Cortex of kidney (tissue), 1 donor: ENCODE measurements at places on chromosomes 7 and 10.

GRCh38 chr10:14820775-14821154 is 17.1 kb downstream of the CDNF start:
- DNase-seq, result no peak

DNA sequence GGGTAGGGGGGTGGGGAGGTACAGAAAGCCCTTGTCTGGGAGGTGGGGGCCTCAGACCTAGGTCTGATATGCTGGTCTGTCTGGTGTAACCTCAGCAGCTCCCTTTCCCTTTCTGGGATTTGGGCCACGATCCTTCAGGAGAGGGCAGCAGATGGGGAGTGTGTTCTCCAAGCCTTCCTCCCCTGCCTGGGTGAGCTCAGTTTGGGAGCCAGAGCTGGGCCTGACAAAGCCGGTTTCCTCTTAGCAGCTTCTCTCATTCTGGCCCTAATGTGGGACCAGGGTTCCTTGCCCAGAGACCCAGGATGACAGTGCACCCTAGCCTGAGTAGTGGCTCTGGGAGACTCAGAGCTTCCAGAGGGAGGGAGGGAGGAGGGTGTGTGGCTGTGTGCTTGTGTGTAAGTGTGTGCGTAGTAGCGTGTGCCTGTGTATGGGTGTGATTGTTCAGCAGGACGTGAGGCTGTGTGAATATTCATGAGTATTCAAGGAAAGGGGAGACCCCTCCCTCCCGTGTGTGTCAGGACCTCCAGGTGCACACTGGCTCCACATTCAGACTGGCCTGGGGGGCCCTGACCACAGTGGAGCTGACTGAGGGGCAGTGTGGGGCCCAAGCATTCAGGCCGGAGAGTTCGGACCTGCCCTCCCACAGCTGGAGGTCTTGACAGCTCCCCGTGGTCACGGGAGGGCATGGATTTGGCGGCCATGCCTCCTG is 96.5 kb downstream of the ZMIZ1 start:
- no peak for DNase-seq

- no peak for DNase-seq
These were observed 598.6 kb downstream of the XPNPEP1 start for GRCh38 chr10:109324721-109325120.

DNA sequence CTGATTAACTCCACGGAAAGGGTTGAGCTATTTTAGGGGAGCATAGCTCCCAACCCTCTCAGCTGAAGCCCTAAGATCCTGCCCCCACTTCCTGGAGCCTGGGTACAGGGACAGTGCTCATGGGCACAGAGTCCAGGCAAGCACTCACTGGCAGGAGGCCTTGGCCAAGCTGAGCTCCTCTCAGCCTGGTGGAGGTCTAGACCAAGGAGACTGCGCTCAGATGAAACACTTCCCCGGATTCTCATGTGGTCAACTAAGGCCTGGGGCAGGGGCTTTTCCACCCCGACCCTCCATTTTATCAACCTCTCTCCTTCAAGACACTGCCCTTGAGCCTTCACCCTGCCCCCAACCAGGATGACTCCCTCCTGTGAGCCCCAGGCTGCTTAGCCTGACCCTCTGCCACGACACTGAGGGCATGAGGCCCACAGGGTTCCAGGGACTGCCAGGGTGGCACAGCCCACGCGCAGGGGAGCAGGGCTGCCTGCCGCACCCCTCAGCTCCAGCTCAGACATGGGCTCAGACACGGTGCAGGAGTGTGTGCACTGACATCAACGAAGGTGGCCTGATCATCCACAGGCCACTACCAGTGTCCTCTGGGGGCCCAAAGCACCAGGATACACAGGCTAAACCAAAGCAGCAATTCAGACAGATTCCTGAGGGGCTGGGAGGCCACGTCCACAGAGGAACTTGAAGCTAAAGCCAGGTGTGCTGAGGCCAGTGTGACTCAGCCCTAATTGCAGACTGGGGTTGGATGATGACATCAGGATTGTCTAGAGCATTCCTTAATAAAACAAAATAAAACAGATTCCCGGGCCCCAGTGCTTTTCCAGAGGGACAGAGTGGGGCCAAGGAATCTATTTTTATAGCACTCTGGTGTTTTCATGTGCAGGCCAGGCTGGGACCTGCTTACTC is 18.8 kb downstream of the CHAT start:
- no peak for DNase-seq

DNA sequence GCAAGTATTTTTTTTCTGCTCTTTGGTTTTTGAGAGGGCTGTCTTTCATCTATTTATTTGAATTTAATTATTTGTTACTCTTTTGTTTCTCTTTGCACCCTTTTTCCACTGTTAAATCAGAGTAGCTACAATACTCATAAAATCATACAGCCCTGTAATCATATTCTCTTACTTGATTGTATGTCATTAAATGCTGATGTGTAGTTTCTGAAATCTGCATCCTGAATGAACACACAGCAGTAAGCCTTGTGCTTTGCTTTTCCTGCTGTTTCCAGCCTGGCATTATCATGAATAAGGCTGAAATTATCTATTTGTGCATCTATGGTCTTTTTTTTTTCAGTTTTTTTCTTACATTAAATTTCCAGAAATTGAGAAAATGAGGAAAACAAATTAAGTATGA is 4.1 kb downstream of the LRRC18 start:
- no peak for DNase-seq

DNA sequence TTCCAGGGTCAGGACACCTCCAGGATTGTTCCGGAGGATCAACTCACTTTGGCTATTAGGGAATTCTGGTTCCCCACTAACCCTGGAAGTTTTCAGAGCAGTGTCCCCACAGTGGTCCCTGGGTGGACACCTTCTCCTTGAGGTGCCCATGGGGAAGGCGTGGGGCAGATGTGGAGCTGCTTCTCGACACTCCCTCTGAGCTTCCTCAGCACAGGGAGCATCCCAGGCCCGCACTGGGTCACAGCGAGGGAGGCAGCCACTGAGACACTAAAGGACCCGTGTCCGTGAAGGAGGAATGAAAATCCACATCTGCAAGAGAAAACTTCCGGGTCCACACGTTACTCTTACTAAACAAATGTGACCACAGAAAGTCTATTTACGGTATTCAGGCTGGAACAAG is 48.2 kb upstream of the MNX1 start:
- no peak for DNase-seq

DNA sequence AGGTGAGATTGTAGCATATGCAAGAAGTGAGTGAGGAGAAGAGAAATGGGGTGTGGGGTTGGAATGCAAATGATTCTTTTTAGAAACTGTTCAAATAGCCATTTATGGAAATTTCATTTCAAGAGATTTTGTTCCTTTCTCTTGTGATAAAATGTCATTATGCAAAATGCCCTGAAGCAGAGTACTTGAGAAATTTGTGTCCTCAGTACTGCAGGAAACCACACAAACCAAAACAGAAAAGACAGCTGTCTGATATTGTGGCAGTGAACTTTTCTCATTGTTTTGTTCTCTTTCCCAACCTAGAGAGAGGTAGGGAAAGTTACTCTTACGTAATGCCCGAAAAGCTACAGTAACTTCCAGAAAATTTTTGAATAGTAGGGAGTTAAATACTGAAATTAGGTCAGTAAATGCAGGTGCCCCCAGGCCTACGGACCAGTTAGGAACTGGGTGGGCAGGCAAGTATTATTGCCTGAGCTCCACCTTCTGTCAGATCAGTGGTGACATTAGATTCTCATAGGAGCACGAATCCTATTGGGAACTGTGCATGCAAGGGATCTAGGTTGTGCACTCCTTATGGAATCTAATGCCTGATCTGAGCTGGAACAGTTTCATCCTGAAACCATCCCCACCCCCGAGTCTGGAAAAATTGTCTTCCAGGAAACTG is 34.0 kb downstream of the DLD start:
- DNase-seq, result no peak

GRCh38 chr7:3103614-3104398 is 60.1 kb upstream of the CARD11 start:
- DNase-seq, result no peak

DNA sequence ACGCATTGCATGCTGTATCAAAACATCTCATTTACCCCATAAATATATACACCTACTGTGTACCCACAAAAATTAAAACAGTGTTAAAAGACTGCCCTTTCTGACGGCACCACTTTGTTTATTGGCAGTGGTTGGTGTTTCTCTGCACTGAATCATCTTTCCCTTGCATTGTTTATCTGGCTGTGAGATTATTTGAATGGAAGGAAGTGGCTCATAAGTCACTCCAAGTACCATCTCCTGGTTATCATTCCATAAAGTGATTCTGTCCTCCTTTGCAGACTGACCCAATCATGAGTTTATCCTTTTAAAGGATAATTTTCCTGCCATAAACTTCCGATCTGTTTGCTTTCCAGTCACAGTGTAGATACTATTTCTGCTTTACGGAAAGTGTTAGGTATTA is 183.8 kb downstream of the CAMK1D start:
- no peak for DNase-seq

- DNase-seq, result no peak
These were observed 544.4 kb downstream of the SH2D4B start for GRCh38 chr10:81081887-81082620.

DNA sequence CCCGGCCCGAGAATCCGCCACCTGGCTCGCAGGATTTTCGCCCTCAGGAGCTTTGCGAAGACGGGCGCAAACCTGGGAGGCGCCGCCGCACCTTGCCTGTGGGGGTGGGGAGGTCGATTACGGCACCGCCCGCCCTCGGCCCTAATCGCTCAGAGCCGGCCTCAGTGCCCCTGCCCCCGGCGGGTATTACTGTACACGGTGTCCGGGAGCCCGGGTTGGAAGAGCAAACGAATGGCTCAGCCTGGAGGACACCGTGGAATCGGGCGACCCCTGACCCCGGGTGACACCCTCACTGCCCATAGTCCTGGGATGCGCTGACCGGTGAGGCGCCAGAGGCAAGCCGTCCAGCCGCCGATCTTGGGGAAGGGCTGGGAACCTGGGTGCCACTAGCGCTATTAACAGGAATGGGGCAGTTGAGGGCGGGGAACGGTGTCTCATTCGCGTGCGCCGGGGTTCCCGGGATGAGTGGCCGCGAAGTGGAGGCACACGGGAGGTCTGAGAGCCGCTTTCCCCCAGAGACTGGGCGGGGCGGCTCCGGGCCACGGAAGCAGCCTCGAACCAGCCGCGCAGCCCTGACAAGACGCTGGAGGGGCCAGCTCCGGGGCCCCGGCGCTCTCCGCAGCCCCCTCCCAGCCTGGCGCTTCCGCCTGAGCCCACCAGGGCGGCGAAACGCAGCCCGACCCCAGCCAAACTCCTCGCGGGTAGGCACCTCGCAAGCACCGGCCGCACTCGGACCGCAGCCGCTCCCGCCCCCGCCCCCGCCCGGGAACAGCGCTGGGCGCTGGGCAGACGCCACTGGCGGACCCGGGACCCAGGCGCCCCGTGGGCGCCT is 167.5 kb downstream of the NRF1 start:
- DNase-seq, result no peak

DNA sequence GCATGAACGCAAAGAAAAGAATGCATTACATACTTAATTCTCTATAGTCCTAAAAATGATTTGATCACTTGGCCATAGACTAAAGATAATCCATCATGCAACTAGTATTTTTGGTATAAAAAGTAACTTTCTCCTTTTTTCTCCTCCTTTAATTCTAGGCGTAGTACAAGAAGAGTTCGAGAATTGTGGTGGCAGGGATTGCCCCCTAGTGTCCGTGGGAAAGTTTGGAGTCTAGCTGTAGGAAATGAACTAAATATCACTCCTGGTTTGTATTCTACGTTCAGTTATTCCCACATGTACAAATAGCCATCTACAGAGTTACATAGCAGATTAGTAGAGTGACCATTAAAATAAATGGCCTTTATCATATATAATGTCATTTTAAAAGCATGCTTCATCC is 45.5 kb upstream of the HELLS start:
- DNase-seq, result no peak

- no peak for DNase-seq
These were observed 168.0 kb downstream of the ZNF438 start for GRCh38 chr10:30863516-30864210.

DNA sequence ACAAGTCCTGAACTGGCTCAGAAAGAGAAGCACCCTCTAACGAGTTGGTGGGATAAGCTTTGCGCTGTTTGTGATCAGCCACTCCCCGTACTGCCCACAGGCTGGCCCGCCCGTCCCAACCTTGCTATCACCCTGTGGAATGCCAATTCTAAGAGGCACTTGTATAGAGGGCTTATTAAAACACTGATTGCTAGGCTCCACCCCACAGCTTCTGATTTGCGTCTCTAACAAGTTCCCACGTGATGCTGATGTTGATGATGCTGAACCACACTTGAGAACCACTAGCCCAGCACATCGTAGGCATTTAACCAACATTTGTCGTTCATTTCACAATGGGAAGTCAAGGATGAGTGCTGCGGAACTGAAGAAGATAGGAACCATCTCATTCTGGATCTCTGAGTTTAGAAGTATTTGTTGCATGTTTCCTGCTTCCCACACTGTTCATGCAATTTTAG is 12.7 kb upstream of the GSAP start:
- no peak for DNase-seq

DNA sequence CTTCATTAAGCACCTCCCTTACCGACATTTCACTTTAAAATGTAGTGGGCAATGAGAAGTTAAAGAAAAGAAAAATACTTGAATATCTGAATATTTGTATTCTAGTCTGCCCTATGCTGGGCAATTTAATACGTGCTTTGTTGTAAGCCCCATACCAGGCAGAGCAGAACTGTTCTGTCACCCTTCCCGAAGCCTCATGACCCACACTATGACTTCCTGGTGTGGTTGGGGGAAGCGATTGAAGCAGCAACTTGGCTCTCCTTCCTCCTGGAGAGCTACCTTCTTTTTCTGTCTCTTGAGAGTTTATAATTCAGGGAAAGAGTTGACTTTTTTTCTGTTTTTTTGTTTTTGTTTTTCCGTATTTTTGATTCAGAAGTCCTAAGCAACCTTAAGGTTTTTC is 243.7 kb downstream of the INHBA start:
- no peak for DNase-seq

DNA sequence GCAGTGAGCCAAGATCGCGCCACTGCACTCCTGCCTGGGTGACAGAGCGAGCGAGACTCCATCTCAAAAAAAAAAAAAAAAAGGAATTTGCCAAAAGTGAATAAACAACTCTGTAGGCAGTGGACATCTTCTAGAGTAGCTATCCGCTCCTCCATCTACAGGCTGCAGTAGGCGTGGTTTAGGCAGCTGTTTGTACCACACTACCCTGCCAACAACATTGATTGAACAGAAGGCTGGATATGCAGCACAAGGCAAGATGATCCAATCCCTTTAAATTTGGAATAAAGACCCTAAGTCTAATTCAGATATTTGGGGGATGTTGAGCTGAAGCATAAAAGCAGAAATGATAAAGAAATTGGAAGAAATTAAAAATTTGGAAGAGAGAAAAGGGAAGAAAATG is 141.6 kb downstream of the TES start:
- no peak for DNase-seq

DNA sequence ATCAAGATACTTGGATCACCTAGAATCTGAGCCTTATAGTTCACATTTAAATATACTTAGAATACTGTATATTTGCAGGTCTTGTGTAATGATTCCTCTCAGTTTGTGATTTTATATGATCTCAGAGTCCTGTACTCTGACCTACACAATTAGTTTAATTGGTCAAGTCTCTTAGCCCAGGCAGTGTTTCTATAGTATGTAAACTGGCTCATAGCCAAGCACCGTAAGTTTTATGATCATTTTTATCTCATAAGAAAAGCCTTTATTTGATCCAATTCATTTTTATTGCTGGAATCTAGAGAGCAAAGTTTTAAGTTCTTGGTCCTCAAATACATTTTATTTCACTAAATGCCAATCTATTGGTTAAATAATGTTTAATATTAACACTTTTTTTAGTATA is 242.2 kb downstream of the MALRD1 start:
- DNase-seq, result no peak
